Nephron progenitor cell (in vitro differentiated cells): ENCODE measurements at places on chromosomes 5 and 9.

GRCh38 chr5:140801494-140801841 lies 611 bp downstream of the PCDHA3 start:
- DNase-seq = no peak

DNA sequence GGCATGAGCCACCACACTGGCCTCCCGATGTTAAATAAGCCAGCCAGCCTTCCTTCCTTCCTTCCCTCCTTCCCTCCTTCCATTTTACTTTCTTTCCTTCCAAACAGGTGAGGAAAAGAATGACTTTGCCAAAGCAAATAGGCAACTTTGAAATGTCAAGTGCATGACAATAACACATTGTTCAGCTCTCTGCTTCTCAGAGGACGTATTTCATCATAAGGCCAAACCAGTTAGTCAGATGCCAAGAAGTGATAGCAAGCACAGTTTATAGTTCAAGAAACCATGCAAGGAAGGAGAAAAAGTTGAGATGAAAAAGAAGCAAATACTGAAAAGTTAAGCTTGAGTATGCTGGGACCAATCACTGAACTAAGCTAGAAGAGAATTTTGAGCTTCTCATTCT lies 29.5 kb downstream of the POU4F3 start:
- DNase-seq = no peak

DNA sequence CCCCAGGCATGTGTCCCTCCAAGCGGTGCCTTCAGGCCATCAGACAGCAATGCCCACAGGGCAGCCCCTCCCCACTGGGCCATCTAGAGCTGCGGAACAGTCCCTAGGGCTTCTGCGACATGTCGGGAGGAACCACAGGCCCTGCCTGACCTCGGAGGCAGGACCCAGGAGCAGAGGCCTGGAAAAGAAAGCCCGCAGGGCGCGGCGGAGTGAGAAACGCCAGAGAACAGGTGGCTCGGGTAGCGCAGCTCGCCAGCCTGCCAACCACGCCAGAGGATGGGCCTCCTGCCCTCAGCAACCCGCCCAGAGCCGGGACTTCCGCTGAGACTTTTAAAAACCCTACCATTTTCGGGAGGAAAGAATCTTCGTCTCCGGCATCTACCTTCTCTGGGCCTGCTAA lies 715 bp downstream of the LCN8 start:
- no peak for DNase-seq

GRCh38 chr5:173790177-173790719 lies 97.9 kb upstream of the CPEB4 start:
- DNase-seq = no peak

DNA sequence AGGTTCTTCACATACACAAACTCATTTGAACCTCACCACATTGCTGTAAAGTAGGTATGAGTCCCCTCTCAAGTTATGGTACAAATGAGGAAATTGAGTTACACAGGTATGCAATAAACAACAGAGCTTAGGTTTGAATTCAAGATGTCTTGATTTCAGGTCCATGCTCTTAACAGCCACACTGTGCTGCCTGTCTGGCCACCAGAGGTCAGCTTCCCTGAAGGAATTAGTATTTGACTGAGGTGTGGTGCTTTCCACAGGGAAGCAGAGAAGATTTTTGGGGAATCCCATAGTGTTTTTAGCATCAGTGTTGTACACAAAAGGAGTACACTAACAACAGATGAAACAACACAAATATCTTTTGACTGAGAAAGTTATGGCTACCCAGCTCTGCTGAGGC lies 94.4 kb upstream of the ITGA1 start:
- DNase-seq = no peak

GRCh38 chr9:33939924-33940874 lies 108.5 kb downstream of the UBAP2 start:
- DNase-seq = no peak

DNA sequence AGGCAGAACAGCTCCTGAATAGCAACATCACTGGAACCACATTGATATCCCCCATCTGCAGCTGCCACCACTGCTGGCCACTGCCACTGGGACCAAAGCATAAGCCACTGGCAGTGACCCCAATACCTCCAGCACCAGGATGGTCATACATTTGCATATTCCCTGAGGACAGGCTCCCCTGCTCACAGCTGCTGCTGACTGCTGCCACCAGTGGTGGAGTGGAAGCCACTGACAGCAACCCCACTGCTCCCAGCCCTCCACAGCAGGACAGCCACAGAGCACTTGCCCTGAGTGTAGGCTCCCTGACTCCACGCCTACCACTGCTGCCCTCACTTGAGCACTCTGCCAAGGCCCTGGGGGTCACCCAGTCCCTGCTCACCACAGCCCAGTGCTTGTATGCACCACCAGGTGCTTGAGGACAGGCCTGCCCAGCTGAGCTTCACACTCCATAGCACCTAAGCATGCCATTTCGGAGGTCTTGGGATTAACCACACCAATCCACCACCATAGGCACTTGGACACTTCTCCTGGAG lies 327.4 kb upstream of the RPS23 start:
- no peak for DNase-seq

- no peak for DNase-seq
Measured at GRCh38 chr5:74396913-74397622, 243.5 kb downstream of the ENC1 start.

DNA sequence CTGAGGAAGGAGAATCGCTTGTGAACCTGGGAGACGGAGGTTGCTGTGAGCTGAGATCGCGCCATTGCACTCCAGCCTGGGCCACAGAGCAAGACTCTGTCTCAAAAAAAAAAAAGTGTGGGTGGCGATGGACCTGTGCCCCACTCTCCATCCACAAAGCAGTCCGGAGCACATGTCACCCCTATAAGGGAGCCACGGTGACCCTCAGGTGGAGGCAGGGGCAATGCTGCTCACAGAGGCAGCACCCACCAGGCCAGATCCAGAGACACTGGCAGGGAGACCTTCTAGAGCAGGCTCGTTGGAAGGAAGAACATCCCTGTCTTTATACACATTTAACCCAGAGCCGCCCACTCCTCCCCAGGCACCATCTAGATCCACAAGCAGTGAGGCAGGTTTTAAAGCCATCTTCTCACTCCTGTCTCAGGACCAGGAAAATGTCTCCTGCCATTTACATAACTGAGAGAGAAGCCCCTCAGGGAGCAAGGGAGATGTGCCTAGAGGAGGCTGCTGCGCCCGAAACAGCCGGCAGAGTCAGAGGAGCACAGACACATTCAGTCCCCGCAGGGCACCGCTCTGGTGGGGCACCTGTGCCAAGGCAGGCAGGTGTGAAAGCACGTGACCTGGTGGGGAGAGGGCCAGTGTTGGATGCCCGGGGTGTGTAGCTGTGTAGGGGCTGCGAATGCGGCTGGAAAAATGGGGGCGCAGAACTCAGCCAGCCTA lies 31.6 kb upstream of the ADAMTS2 start:
- no peak for DNase-seq

DNA sequence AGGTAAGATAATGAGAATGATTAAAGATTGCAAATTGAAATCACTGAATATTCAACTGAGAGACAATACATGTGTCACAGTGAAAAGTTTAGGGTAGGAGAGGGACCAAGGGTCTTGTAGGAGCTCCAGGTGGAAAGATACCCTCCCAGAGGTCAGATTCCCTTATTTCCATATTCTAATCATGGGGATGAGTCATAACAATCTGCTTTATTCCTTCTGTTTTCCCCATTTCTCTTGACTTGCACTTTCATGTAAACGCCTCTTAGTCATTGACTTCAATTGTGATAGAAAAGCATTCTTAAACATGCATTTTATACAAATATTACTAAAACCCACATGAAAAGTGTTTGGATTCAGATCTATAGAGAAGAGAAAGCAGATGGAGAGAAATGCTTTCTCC lies 81.3 kb upstream of the CTSL start:
- DNase-seq = no peak
